Lower leg skin (tissue), 4 donors: ENCODE measurements at places on chromosomes 5 and 9.

GRCh38 chr9:16236882-16237281 lies 633.6 kb downstream of the BNC2 start:
- DNase-seq: no peak

DNA sequence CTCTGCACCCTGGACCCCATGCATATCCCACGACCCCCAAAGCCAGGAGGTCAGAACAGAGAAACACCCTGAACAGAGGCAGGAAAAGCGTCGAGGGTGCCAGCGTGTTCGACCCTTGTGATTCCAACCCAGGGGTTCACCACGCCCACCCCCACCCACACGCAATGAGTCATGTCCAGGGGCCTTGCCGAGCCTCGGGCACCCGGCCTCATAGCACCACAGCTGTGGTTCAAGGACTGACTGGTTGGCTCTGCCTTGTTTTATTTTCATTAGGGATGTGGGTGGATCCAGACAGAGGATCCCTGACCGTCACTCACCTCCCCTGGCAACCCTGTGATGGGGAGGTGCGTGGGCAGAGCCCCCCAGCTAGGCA lies 9.5 kb upstream of the QSOX2 start:
- DNase-seq: no peak

DNA sequence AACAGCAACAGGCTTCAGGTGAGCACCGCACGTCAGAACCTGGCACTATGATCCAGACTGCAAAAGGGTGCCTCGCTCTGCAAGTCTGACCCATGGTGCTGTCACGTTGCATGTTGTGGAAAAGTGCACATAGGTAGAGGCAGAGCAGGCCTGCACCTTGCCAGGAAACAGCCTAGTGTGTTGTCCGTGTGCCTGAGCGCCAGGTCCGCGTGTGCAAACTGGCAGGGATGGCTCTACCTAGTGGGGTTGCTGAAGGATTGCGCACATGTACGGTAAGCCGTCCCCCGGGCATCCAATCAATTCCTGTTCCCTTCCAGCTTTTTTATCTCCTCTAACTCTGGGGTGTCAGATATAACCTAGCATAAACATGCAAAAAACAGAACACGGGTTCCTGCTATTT lies 219.5 kb downstream of the NXNL2 start:
- DNase-seq: no peak

DNA sequence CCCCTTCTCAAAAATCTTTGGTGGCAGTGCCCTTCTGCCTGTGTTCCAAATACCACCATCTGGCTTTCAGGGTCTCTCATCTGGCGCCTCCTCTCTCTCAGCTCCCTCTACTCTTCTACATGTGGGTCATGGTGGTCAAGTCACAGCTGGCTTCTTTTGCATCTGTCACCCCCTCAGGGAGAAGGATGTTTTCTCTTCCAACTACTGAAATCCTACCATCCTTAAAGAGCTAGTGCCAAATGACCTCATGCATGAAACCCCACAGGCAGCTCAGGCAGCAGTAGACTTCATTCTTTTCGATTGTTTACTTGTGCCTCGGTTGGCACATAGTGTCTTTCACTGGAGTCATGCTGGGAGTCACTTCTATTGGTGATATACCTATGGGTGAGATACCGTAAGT lies 219.2 kb downstream of the DCP2 start:
- DNase-seq: no peak

DNA sequence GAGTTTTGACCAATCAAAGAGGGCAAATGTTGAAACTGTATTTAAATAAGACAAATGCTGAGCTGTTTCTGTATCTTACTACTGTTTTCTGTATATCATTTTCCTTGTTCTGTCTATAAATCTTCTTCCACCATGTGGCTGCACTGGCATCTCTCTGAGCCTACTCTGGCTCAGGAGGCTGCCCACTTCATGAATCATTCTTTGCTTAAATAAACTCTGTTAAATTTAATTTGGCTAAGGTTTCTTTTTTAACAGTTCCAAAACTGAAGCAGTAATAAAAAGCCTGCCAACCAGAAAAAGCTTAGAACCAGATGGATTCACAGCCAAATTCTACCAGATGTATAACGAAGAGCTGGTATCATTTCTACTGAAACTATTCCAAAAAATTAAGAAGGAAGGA lies 40.2 kb upstream of the TAS2R1 start:
- DNase-seq: no peak

DNA sequence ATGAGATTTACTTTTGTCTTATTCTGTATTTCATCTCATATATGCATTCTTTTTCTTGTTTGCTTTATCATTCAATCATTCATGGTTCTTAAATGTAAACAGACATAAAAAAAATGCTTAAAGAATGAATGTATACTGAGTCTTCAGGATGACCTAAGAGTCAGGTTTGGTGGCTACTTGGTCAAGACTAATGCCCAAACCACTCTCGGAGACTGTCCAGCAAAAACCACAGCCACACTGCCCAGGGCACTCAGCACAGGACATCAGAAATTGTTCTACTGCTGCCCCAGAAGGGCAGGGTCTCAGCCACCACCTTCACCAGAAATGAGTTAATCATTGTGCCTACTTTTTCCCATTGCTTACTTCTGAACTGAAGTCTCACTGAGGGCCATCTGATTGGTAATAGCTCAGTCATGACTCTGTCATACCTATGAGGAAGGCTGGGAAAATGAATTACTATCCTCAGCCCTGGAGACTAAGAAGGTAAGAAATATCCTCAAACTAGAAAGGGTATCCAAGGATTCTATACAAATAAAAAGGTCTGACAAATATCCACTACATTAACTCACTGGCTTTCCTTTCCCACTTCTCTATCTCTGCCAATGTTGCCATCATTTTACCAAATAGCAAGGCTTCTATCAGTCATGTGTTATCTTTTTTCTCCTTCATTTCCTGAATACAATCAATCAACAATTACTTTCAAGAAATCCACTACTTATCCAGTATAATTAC lies 236.1 kb downstream of the CETN3 start:
- no peak for DNase-seq

GRCh38 chr9:71638627-71639026 lies 129.7 kb downstream of the CEMIP2 start:
- no peak for DNase-seq

- no peak for DNase-seq
Observed at GRCh38 chr9:131605770-131606590, 60.7 kb downstream of the PRRT1B start.

DNA sequence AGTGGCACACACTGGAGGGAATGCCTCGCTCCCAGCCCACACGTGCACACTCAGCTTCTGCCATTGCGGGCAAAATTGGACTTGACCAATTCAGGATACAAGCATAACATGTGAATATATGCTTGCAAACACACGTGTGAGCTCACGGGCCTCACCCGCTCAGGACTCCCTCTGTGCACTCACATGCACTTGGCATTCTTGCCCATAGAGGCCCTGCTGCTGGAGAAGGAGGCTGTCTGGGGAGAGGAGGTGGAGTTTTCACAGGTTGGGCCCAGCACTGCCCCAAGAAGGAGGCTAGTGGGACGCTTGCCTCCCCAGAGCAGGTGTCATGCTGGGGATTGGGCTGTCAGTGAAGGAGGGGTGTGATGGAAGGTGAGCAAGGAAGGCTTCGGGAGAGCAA lies 1.7 kb downstream of the MYMK start:
- no peak for DNase-seq

DNA sequence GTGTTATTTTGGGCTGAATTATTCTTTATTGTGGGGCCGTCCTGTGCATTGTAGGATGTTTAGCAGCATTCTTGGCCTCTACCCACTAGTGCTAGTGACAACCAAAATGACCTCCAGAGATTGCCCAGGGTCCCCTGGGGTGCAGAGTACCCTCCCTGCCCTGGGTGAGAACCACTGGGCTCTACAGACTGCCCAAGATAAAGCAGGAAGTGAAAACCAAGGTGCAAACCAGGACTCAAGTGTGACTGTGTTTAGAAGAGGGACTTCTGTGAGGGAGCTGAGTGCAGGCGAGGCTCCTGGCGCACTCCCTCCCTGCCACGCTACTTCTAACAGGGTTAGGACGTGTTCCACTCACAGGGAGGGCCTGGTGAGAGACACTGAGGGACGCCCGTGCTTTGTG lies 41.6 kb downstream of the USP20 start:
- DNase-seq: no peak

- DNase-seq: no peak
Observed at GRCh38 chr9:21580636-21581378, 98.7 kb upstream of the IFNE start.

DNA sequence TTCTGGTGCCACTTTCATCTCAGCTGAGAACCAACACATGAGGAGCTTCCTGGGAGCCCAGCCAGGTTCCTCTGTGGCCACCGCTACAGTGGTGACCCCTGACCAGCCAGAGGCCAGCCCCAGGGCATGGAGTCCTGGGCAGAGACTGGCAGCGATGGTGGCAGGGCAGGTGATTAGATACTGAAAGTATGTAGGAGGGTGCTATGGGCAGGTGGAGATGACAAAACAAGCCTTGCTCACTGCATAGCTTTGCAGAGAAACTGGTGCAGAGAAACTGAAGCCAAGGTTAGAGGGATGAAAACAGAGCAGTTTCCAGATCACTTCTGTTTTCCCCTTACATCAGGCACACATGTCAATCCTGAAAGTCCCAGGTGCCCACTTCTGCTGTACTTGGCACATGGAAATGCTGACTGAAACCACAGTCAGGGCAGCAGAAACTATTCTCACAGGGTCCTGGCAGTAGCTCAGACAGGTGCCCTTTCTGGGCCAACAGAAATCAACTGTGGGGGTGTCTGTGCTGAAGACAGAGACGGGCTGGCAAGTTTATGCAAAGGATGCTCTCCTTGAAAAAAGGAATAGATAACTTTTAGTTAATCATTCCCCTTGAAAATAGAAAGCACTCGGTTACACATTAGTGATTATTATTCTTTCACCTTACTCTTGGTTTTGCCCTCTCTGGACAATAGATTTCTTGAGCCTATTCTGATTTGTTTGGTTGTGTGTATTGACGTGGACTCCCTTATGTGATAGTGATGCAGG lies 90.3 kb downstream of the ANKRD55 start:
- no peak for DNase-seq

- DNase-seq: no peak
Observed at GRCh38 chr9:136568288-136569081, 22.6 kb upstream of the NOTCH1 start.

- DNase-seq: no peak
Observed at GRCh38 chr9:27261517-27262211, 35.3 kb downstream of the EQTN start.

DNA sequence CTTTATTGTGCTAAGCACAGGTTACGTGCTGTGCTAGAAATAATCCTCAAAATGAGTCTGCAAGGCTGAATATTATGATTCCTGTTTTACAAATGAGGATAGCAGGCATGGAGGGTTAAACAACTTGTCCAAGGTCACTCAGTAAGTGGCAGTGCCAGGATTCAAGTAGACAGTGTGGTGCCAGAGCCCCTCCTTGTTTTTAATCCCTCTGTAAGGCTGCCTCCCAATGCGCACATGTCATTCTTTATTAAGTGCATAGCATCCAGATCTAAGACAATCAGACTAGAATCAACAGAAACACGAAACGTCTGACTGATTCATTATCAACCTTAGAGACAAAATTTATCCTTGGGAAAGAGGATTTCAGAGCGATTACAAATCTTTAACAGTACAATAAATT lies 199.6 kb downstream of the SMARCA2 start:
- no peak for DNase-seq

GRCh38 chr9:12060067-12060466 lies 633.1 kb upstream of the TYRP1 start:
- no peak for DNase-seq

- DNase-seq: no peak
Observed at GRCh38 chr5:106699198-106699597, 971.5 kb downstream of the EFNA5 start.

- DNase-seq: peak; percentile 69
Observed at GRCh38 chr5:131252824-131253171, 11.1 kb upstream of the CDC42SE2 start.

DNA sequence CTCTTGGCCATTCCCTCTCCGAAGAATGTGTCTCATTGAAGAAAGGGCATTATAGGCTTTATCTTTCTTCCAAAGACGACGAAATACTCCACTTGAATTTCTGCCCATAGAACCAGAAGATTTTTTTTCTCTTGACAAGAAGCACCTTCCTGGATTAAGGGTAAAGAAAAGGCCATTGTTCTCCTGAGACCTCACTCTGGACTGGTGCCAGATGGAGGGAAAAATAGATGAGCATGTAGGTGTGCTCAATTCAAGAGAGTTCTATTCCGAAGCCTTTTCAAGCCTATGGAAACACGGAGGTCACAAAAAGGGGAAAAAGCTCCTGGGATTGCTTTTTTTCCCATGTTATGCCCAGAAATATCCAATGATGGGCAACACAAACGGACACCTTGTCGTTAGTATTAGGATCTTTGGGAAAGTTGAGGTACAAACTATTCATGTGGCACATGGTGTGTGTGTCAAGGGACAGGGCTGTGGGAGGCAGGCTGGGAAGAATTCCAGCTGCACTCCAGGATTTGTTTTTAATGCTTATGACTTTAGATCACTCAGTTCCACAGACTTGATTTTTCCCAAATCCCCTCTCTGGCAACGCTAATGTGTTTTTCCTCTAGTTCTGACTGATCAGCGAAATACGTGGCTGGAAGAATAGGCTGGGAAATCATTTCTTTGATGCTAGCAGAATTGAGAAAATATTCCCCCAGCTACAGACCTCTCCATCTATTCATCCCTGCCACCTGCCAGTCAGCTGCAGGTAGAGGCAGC lies 89.9 kb downstream of the SIL1 start:
- no peak for DNase-seq

- no peak for DNase-seq
Observed at GRCh38 chr9:92989561-92989960, 42.2 kb downstream of the FGD3 start.

- peak; percentile 89 for DNase-seq
Observed at GRCh38 chr5:177309351-177310191, 2.1 kb downstream of the MXD3 start.

DNA sequence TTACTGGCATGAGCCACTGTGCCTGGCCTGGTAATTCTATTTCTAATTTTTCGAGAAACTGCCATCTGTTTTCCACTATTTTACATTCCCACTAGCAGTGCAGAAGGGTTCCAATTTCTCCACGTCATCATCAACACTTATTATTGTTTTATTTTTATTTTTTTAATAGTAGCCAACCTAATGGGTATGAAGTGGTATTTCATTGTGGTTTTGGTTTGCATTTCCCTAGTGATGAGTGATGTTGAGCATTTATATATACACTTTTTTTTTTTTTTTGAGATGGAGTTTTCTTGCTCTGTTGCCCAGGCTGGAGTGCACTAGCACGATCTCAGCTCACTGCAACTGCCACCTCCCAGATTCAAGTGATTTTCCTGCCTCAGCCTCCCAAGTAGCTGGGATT lies 28.3 kb downstream of the WWC1 start:
- DNase-seq: no peak

- no peak for DNase-seq
Observed at GRCh38 chr9:7500521-7500920, 299.1 kb downstream of the DMAC1 start.

GRCh38 chr5:170076211-170076610 lies 29.5 kb upstream of the FOXI1 start:
- no peak for DNase-seq
